GM23248 (cell line): ENCODE measurements at places on chromosomes 1 and 21.

GRCh38 chr1:113903501-113904292 is 902 bp downstream of the AP4B1 start:
- DNase-seq: peak; percentile 21

- DNase-seq: no peak
Measured at GRCh38 chr1:218867941-218868626, 305.6 kb upstream of the LYPLAL1 start.

DNA sequence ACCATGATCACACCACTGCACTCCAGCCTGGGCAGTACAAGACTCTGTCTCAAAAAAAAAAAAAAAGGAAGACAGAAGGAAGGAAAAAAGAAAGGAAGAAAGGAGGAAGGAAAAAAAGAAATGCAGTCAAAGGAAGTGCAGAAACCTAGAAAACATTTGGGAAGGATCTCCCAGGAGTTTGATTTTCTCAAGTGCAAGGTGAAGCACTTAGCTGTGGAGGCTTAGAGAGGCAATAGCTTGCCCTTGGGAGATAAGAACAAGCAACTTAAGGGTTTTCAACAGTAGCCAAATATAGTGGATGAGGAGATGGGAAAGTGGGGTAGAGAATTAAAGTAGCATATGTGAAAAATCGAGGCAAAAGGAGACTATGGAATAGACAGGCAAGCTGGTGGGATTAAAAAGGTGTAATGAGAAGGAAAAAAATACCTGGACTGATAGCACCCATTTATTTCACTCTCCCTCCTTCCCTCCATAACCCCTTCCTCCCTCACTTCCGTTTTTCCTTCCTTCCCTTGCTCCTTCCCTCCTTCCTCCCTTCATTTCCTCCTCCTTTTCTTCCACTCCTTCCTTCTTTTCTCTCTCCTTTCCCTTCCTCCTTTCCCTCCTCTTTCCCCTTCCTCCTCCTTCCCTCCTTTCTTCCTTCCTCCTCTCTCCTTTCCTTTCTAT is 6.8 kb upstream of the FAM89A start:
- DNase-seq: no peak

DNA sequence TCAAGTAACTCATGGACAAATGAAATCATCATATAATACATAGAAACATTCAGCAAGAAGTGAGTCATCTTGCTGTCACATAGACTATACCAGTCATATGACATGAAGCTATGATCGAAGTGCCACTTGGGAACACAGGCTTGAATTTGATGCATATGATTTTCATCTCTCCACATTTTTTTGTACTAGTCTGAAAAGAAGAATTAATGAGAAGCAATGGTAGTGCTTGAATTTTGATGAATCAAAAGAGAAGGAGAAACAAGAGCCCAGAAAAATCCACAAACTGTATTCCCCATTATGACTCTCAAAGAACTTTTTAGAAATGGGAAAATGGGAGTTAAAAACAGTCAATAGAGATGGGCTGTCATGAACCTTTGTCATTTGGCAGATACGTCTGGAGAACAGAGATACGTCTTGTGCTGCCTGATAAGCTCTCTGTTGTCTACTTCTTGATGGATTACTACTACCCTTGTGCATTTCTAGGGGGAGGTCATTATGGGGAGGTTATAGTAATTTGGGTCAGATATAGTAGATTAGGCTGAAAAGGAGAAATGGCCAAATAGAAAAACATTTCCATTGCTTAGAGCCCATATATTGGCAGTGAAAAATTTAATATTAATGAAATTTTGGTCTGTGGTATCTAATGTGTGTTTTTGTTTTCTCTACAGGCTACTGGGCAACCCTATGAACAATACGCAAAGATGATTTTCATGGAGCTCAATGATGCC is 8.0 kb upstream of the LEPR start:
- peak; percentile 29 for DNase-seq

- peak; percentile 33 for DNase-seq
Measured at GRCh38 chr1:175885326-175885725, 141.9 kb upstream of the TNR start.
